ENCODE measurements at places on chromosomes 1 and 21. TPM values are rescaled to one million over a fixed set of nuclear protein-coding genes. Genes with fewer than 3 reads are reported as not detected.

Gene RHD
- not detected for total RNA-seq

- H3K4me3 ChIP-seq = peak overlapping the region; percentile 52
- DNase-seq = no peak
- H3K4me1 ChIP-seq = peaks cover 12% of the 10 kb centered on the region
- H3K36me3 ChIP-seq = no peaks in the 10 kb centered on the region
- no peak overlapping the region for H3K27ac ChIP-seq
Observed at GRCh38 chr1:15411593-15412137, 2.0 kb downstream of the EFHD2 start.

DNA sequence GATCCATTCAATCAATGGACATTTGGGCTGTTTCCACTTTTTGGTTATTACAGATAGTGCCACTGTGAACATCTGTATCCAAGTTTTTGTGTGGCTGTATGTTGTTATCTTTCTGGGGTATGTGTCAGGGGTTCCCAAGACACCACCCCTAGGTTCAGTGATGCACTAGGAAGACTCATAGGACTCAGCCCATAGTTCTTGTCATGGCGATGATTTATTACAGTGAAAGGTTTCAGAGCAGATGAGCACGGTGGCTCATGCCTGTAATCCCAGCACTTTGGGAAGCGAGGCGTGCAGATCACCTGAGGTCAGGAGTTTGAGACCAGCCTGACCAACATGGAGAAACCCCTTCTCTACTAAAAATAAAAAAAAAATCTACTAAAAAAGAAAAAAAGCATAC lies 64.1 kb downstream of the MAN1C1 start:
- DNase-seq = no peak
- no peak overlapping the region for H3K27ac ChIP-seq
- H3K36me3 ChIP-seq = no peaks in the 10 kb centered on the region
- peaks cover 10% of the 10 kb centered on the region for H3K27me3 ChIP-seq

DNA sequence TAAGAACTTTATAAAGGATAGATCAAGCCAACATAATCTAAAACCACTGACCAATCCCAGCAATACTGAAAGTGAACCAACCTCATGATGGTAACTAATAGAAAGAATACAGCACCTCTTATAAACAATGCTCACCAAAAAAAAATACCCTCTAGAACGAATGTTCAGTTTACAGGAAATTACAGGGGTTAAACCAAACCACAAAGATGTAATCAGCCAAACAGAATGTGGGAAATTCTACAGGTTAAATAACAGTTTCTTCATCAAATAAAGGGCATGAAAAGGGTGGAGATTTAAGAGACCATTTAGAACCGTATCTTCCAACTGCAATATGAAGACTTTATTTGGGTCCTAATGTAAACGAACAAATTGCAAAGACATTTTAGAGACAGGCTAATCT lies 30.4 kb downstream of the ARID4B start:
- peaks cover 9% of the 10 kb centered on the region for H3K36me3 ChIP-seq
- DNase-seq = no peak
- peaks cover 17% of the 10 kb centered on the region for H3K4me1 ChIP-seq

DNA sequence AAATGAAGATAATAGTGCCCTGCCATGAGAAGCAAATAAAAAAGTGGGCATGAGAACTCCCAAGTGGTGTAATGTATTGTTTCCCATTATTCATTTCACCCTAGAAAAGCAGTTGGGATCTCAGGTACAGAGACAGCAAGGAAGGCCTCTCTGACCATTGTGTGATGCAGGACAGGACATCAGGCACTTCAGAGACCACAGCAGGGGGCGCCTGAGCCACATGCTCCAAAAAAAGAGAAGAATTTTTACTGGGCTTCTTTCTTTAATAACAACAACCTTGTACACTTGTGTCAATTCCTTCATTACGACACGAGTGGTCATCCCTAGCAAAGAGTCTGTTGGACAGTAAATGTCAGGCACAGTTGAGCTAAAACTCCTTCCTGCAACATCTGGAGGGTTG lies 533.3 kb downstream of the OMA1 start:
- no peak overlapping the region for H3K4me3 ChIP-seq
- H3K4me1 ChIP-seq = no peaks in the 10 kb centered on the region
- no peaks in the 10 kb centered on the region for H3K36me3 ChIP-seq
- H3K27ac ChIP-seq = no peak overlapping the region
- H3K27me3 ChIP-seq = no peaks in the 10 kb centered on the region

DNA sequence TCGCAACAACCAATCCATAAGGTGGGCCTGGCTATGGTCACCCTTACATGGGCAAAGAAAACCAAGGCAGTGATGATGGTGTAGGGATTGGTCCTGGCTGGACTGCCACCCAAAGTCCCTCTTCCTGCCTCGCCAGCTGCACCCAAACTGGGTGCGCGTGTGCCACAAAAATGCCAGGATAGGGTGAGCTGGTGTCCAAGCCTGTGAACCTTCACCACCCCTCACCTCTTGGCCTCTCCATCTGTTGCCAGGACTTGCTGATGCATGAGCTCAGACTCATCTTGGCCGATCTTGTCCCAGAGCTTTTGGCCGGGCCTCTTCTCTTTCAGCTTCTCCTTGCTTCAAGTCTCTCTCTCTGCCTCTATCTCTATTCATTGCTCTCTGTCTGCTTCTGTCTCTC lies 41.8 kb downstream of the FOXD2 start:
- no peak for DNase-seq
- H3K4me3 ChIP-seq = no peak overlapping the region
- H3K27me3 ChIP-seq = peaks cover 60% of the 10 kb centered on the region
- H3K4me1 ChIP-seq = peaks cover 35% of the 10 kb centered on the region
- no peaks in the 10 kb centered on the region for H3K36me3 ChIP-seq

Gene ITLN1
- 0.33 TPM for total RNA-seq

DNA sequence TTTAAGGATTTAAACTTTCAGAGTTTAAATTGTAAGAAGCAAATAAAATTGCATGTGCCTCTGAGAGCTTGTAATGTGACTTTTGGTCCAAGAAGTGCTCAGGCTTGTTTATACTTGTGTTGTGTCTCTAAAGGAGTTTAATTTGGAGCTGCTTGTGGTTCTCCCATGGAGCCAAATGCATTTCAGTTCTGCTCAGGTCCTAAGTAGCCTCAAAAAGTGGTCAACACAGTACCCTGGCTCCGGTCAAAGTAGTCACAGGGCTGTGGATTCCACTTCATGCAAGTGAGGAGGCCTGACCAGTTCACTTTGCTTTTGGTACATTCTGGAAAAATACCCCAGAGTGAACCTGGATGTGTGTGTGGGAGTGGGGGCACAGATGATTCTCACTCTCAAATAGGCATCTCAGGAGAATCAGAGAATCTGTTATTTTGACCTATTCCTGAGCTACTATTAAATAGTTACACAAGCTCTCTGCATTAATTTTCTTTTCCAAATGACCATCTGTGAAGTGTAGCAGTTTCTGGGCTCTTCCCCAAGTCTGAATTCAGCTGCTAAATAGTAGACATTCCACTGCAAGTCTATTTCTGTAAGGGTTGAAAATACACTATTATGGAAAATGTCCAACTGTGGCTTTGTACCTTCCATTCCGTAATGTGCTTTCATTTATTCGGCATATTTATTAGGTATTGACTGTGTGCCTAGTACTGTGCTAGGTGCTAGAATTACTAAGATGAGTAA lies 31.7 kb upstream of the AGO1 start:
- no peak overlapping the region for H3K4me3 ChIP-seq
- H3K36me3 ChIP-seq = peaks cover 24% of the 10 kb centered on the region
- H3K27ac ChIP-seq = no peak overlapping the region
- peaks cover 25% of the 10 kb centered on the region for H3K4me1 ChIP-seq
- DNase-seq = no peak

DNA sequence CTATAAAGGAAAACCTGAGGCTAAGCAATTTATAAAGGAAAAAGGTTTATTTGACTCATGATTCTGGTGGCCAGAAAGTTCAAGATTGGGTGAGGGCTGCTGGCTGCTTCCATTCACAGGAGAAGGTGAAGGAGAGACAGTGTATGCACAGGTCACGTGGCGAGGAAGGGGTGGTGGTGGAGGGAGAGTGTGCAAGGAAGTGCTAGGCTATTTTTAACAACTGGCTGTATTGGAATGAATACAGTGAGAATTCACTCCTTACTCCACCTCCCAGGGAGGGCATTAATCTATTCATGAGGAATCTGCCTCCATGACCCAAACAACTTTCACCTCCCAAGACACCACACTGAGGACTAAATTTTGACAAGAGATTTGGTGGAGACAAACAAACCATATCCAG lies 51.0 kb downstream of the SYDE2 start:
- no peak for DNase-seq
- peak overlapping the region; percentile 4 for H3K27ac ChIP-seq
- no peak overlapping the region for H3K4me3 ChIP-seq
- no peaks in the 10 kb centered on the region for H3K27me3 ChIP-seq

GRCh38 chr1:4621646-4622045 lies 32.8 kb upstream of the AJAP1 start:
- no peak overlapping the region for H3K27ac ChIP-seq
- no peak for DNase-seq
- no peaks in the 10 kb centered on the region for H3K4me1 ChIP-seq
- H3K36me3 ChIP-seq = no peaks in the 10 kb centered on the region
- H3K27me3 ChIP-seq = peaks cover 4% of the 10 kb centered on the region
- no peak overlapping the region for H3K4me3 ChIP-seq

GRCh38 chr1:174965362-174966007 lies 34.3 kb upstream of the CACYBP start:
- DNase-seq = no peak
- peaks cover 44% of the 10 kb centered on the region for H3K4me1 ChIP-seq
- peaks cover 4% of the 10 kb centered on the region for H3K36me3 ChIP-seq
- peak overlapping the region; percentile 70 for H3K27ac ChIP-seq
- no peak overlapping the region for H3K4me3 ChIP-seq

DNA sequence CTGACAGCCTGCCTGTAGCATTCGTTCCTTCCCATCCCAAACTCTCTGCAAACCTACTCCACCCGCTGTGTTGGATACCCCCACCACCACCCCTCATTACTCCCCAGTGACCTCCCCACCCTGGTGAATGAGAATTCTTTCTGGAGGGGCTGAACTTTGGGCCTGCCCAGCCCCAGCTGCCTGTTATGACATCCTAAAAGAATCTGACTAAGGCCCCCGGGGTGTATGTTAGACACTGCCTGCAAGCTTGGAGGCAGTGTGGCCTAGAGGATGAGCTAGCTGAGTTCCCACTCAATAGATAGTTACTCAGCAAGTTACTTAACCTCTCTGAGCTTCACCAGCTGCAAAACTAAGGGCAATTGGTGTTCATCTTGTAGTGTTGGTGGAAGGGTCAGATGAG lies 110.2 kb upstream of the FGGY start:
- H3K36me3 ChIP-seq = no peaks in the 10 kb centered on the region
- H3K4me3 ChIP-seq = no peak overlapping the region
- no peak for DNase-seq
- H3K27ac ChIP-seq = no peak overlapping the region
- no peaks in the 10 kb centered on the region for H3K4me1 ChIP-seq

- H3K27me3 ChIP-seq = no peaks in the 10 kb centered on the region
- H3K27ac ChIP-seq = no peak overlapping the region
- DNase-seq = no peak
- H3K4me3 ChIP-seq = no peak overlapping the region
- peaks cover 5% of the 10 kb centered on the region for H3K4me1 ChIP-seq
Observed at GRCh38 chr1:50853325-50853724, 106.7 kb downstream of the FAF1 start.

DNA sequence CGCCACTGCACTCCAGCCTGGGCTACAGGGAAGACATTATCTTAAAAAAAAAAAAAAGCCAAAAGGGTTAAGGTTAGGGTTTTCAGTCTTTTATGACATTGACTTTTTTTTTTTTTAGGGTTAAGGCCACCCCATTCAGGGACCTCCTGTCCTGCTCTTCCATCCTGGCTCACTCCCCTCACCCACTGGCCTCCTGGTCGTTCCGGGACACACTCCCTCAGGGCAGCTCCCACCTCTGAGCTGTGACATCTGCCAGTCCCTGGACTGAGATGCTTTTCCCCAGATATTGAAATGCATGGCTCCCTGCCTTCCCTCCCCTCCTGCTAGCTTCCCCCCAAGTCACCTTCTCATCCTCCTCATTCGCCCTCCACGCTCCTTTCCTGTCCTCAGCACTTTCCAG lies 9.6 kb downstream of the PLEKHG5 start:
- H3K4me1 ChIP-seq = peaks cover 25% of the 10 kb centered on the region
- H3K36me3 ChIP-seq = peaks cover 2% of the 10 kb centered on the region
- H3K4me3 ChIP-seq = no peak overlapping the region
- DNase-seq = no peak

Gene NR1I3
- total RNA-seq = not detected

Gene PFKFB2
- total RNA-seq = 9.6 TPM

DNA sequence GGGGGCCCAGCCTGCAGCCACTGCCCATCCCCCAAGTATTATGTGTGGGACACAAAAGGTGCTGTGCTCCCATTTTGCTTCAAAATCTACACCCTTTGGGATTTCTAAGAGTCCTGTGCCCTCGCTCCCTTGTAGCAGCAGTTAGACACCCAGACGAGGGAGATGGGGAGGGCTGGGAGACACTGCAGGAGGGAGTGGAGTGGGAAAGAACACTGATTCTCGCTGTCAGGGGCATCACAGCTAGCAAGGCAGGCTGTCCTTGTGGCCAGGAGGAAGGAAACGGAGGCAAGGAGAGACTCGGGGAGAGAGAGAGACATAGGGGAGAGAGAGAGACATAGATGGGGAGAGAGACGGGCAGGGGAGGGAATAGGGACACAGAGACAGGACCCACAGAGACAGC lies 38.5 kb downstream of the CSMD2 start:
- no peak overlapping the region for H3K27ac ChIP-seq
- H3K4me3 ChIP-seq = no peak overlapping the region
- H3K27me3 ChIP-seq = peaks cover 19% of the 10 kb centered on the region
- no peaks in the 10 kb centered on the region for H3K36me3 ChIP-seq
- no peaks in the 10 kb centered on the region for H3K4me1 ChIP-seq

DNA sequence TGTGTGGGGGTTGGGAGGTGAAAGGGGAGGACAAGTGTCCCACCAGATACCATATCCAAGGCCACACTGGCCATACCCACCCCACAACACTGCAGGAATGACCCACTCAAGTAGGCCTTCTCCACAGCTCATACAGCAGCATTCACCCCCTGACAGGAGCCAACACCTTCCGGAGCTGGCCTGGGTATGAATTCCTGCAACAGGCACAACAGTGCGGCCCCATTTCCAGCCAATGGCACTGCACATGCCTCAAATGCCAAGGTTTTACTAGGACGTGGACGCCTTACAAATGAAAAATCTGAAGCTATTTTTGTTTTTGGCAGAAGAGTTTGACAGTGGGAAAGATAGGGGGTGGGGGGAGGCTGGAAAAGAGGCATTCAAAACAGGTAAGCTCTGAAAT lies 2.0 kb downstream of the KCND3 start:
- H3K36me3 ChIP-seq = no peaks in the 10 kb centered on the region
- no peak for DNase-seq
- no peak overlapping the region for H3K4me3 ChIP-seq
- peaks cover 16% of the 10 kb centered on the region for H3K4me1 ChIP-seq
- H3K27me3 ChIP-seq = peaks cover 84% of the 10 kb centered on the region

Gene CD101
- 3.3 TPM for total RNA-seq

Gene TLCD4
- 33.8 TPM for total RNA-seq

Gene CHRM3
- total RNA-seq = 3.0 TPM

GRCh38 chr1:78281580-78281979 lies 209.2 kb upstream of the PTGFR start:
- no peak overlapping the region for H3K27ac ChIP-seq
- peaks cover 5% of the 10 kb centered on the region for H3K27me3 ChIP-seq
- no peaks in the 10 kb centered on the region for H3K36me3 ChIP-seq
- DNase-seq = no peak

- H3K4me3 ChIP-seq = no peak overlapping the region
- DNase-seq = no peak
- H3K4me1 ChIP-seq = no peaks in the 10 kb centered on the region
- no peaks in the 10 kb centered on the region for H3K27me3 ChIP-seq
Observed at GRCh38 chr1:212158912-212159796, 123.6 kb downstream of the DTL start.

Gene TRIM67
- total RNA-seq = 0.05 TPM

GRCh38 chr1:187477103-187477502 lies 648.4 kb downstream of the PLA2G4A start:
- no peaks in the 10 kb centered on the region for H3K36me3 ChIP-seq
- DNase-seq = no peak
- H3K27me3 ChIP-seq = no peaks in the 10 kb centered on the region
